ENCODE measurements at places on chromosomes 4 and X. TPM values are rescaled to one million over a fixed set of nuclear protein-coding genes. Genes with fewer than 3 reads are reported as not detected.

- no peaks in the 10 kb centered on the region for H3K27me3 ChIP-seq
- H3K4me3 ChIP-seq: no peak overlapping the region
- H3K4me1 ChIP-seq: no peaks in the 10 kb centered on the region
- no peak overlapping the region for H3K27ac ChIP-seq
- DNase-seq: peak; percentile 67
- no peaks in the 10 kb centered on the region for H3K36me3 ChIP-seq
These were observed 19.9 kb downstream of the DGAT2L6 start for GRCh38 chrX:70196961-70197720.

Gene SYP
- total RNA-seq: 7.4 TPM

DNA sequence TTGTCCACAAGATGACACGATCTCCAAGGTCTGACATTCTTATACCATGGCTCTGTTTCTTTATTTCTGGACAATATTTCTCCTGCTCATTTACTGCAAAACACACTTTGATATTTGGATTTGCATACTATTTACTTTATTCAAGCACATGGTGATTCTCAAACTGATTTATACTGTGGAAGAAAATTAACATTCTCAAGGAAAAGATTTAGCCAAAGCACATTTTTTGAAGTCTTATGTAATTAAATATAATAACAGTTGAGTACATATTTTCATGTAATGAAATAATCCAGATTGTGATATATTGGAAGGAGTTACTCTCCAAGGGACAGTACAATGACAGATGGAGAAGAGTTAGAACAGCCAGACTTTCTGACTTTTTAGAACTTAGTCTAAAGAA is 155.8 kb upstream of the CT83 start:
- no peaks in the 10 kb centered on the region for H3K4me1 ChIP-seq
- no peaks in the 10 kb centered on the region for H3K36me3 ChIP-seq
- no peak overlapping the region for H3K4me3 ChIP-seq
- no peaks in the 10 kb centered on the region for H3K27me3 ChIP-seq
- no peak overlapping the region for H3K27ac ChIP-seq

- H3K36me3 ChIP-seq: no peaks in the 10 kb centered on the region
These were observed 817 bp upstream of the WDR19 start for GRCh38 chr4:39181520-39181904.

GRCh38 chr4:163243297-163243981 is 76.7 kb upstream of the NAF1 start:
- no peak for DNase-seq
- H3K27me3 ChIP-seq: no peaks in the 10 kb centered on the region
- no peak overlapping the region for H3K4me3 ChIP-seq
- no peaks in the 10 kb centered on the region for H3K36me3 ChIP-seq
- H3K4me1 ChIP-seq: no peaks in the 10 kb centered on the region
- H3K27ac ChIP-seq: no peak overlapping the region

DNA sequence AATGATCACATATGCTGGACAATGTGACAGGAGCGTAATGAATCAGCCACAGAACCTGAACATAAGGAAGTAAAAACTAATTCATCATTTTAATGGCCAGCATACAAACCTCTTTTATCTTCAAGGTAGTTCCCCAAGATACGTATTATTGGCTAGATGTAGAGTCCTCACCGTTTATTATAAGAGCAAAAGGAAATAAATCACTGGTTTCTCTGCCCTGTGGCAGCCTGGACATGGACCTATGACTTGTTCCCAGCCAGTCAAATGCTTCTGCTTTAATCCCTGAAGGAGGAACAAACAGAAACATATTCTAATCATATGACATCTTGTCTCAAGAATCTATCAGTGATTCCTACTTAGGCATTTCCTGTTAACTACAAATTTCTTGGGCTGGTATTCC is 86.8 kb upstream of the FAM241A start:
- DNase-seq: no peak
- no peaks in the 10 kb centered on the region for H3K36me3 ChIP-seq
- no peaks in the 10 kb centered on the region for H3K4me1 ChIP-seq
- H3K27ac ChIP-seq: no peak overlapping the region
- no peak overlapping the region for H3K4me3 ChIP-seq

Gene GLOD5
- 4.0 TPM for total RNA-seq

- H3K27ac ChIP-seq: no peak overlapping the region
- no peaks in the 10 kb centered on the region for H3K36me3 ChIP-seq
- H3K27me3 ChIP-seq: no peaks in the 10 kb centered on the region
- no peaks in the 10 kb centered on the region for H3K4me1 ChIP-seq
These were observed 310.5 kb downstream of the RAPGEF2 start for GRCh38 chr4:159413306-159413943.

GRCh38 chr4:74598611-74599325 is 153.8 kb downstream of the AREG start:
- DNase-seq: no peak
- H3K27me3 ChIP-seq: no peaks in the 10 kb centered on the region
- H3K36me3 ChIP-seq: no peaks in the 10 kb centered on the region

GRCh38 chr4:107592519-107592918 is 127.5 kb downstream of the PAPSS1 start:
- no peaks in the 10 kb centered on the region for H3K36me3 ChIP-seq
- no peaks in the 10 kb centered on the region for H3K27me3 ChIP-seq
- H3K4me3 ChIP-seq: no peak overlapping the region
- H3K27ac ChIP-seq: no peak overlapping the region

DNA sequence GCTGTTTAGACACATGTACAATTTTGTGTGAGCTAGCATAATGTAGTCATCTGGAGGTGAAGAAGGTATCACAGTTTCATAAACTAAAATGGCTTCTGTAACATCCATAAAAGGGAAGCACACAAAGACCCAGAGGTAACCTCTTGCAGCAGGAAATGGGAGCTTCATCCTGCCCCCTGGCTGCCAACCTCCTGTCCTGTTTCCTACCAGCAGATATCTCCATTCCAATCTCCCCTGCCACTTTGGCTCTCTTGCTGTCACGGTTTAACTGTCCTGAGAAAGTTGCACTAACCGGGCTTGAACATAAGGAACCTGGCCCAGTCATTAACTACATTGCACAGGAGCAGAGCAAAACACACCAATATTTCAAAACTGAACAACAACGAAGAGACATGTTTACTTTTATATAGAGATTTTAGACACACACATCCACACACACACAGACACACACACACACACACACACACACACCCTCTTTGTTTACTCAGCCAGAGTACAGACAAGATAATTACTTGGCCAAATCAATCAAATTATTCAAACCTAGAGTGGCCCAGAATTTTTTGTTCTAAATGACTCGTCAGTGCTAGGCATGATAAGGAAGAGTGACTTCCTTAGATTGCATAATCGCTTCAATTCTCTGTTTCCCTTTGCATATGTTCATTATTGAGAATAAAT is 24.2 kb downstream of the MID2 start:
- H3K4me1 ChIP-seq: no peaks in the 10 kb centered on the region
- H3K4me3 ChIP-seq: no peak overlapping the region
- no peaks in the 10 kb centered on the region for H3K27me3 ChIP-seq

DNA sequence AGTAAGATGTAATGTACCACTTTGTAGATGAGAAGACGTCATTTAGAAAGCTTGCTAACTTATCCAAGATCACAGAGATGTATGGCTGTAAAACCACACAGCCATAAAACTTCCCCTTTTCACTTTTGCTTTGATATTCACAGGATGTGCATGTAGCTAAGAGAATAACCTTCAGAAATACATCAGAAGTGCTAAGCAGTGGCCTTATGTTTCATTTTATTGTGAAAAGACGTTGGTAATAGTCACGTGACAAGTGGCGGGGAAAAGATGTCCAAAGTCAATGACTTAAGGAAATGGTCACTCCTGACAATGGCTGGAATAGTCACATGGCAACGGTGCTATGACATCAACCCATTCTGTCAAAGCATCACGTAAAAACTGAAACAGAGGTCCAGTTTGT is 12.9 kb upstream of the WDR17 start:
- H3K27me3 ChIP-seq: no peaks in the 10 kb centered on the region
- no peak for DNase-seq
- no peak overlapping the region for H3K27ac ChIP-seq
- no peak overlapping the region for H3K4me3 ChIP-seq
- no peaks in the 10 kb centered on the region for H3K36me3 ChIP-seq

DNA sequence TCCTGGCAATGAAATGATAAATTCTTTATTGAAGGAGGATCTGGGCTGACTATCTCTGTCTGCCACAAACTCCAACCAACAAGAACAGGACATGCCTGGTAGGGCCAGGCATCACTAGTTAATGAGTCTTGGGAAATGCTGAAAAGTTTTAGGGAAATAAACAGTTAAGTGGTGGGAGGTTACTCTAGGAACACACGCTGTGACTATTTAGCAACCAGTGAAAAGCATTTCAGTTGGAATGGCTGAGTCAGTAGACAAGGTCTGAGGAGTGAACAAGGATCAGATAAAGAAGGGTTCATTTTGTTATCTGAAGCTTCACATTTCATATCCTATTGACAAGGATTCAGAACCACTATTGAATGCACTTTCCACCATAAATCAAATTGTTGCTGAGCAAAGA is 394.9 kb upstream of the BOD1L1 start:
- H3K27me3 ChIP-seq: no peaks in the 10 kb centered on the region
- H3K36me3 ChIP-seq: no peaks in the 10 kb centered on the region
- H3K4me1 ChIP-seq: no peaks in the 10 kb centered on the region
- DNase-seq: no peak
- no peak overlapping the region for H3K4me3 ChIP-seq

- H3K36me3 ChIP-seq: peaks cover 6% of the 10 kb centered on the region
- H3K4me3 ChIP-seq: no peak overlapping the region
- H3K27me3 ChIP-seq: no peaks in the 10 kb centered on the region
- DNase-seq: no peak
- H3K27ac ChIP-seq: no peak overlapping the region
These were observed 39.9 kb downstream of the TNIP2 start for GRCh38 chr4:2716236-2716635.

- no peaks in the 10 kb centered on the region for H3K36me3 ChIP-seq
- no peaks in the 10 kb centered on the region for H3K27me3 ChIP-seq
- DNase-seq: no peak
- no peak overlapping the region for H3K4me3 ChIP-seq
These were observed 69.0 kb upstream of the HDAC8 start for GRCh38 chrX:72641611-72642010.

DNA sequence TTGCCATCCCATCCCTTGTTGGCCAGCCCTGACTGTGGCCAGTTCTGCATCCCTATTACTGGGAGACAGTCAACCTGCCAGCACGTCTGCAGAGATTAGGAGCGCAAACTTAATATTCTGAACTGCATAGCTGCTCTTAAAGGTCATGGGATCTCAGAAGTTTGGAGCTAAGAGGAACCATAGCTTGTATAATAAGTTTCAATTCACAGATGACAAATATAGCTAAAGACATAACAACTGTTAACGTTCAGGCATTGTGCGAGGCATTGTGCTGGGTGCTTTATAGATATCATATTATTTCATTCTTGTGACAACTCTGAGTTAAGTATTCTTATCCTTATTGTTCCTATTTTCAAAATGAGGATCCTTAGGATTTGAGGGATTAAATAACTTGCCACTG is 3.7 kb downstream of the SCARB2 start:
- peak overlapping the region; percentile 99 for H3K27ac ChIP-seq
- H3K27me3 ChIP-seq: no peaks in the 10 kb centered on the region
- no peak for DNase-seq
- no peak overlapping the region for H3K4me3 ChIP-seq

GRCh38 chr4:182280436-182281111 is 37.4 kb downstream of the TENM3 start:
- no peak for DNase-seq
- H3K4me3 ChIP-seq: no peak overlapping the region
- H3K4me1 ChIP-seq: no peaks in the 10 kb centered on the region
- H3K27me3 ChIP-seq: no peaks in the 10 kb centered on the region
- no peaks in the 10 kb centered on the region for H3K36me3 ChIP-seq
- H3K27ac ChIP-seq: no peak overlapping the region

GRCh38 chr4:86594559-86595425 is 677 bp downstream of the PTPN13 start:
- no peaks in the 10 kb centered on the region for H3K4me1 ChIP-seq
- no peaks in the 10 kb centered on the region for H3K36me3 ChIP-seq
- peak; percentile 30 for DNase-seq
- no peaks in the 10 kb centered on the region for H3K27me3 ChIP-seq
- peak overlapping the region; percentile 71 for H3K27ac ChIP-seq

Gene DRP2
- 0.37 TPM for total RNA-seq

DNA sequence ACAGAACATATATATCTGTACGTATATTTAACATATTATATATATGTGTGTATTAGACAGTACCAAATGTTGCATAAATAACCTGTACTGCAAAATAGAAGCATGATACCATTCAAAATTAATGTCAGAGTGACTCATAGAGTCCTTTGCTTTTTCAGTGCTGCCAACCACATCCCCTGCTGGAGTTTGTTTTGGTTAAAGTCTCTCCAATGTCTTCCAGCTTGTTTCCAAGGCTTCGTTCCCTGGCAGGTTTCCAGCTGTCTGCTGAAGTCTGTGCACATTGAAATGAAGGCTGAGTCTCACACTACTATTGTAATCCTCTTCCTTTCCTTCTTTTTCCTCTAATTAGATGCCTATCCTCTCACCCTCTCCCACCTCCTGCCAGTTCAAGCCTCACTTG is 14.9 kb downstream of the NRK start:
- no peak overlapping the region for H3K27ac ChIP-seq
- no peak overlapping the region for H3K4me3 ChIP-seq
- no peaks in the 10 kb centered on the region for H3K4me1 ChIP-seq

DNA sequence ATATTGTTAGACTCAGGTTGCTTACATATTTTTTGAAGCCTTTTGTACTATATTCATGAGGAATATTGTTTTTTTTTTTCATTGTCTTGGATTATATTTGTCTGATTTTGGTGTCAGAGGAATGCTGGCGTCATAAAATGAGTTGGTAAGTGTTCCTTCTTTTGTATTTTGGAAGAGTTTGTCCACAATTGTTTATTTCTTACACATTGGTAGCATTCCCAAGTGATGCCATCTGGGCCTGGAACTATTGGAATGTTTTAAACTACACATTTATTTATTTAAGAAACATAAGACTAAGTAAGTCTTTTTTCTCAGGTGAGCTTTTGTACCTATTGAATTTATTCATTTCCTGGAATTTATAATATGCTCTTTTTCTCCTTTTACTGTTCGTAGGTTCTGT is 107.6 kb downstream of the LARP1B start:
- H3K27ac ChIP-seq: no peak overlapping the region
- no peaks in the 10 kb centered on the region for H3K27me3 ChIP-seq
- H3K36me3 ChIP-seq: no peaks in the 10 kb centered on the region
- H3K4me3 ChIP-seq: no peak overlapping the region
- H3K4me1 ChIP-seq: no peaks in the 10 kb centered on the region

GRCh38 chr4:3369781-3370674 is 71.7 kb upstream of the HGFAC start:
- H3K27me3 ChIP-seq: no peaks in the 10 kb centered on the region
- H3K27ac ChIP-seq: no peak overlapping the region
- no peaks in the 10 kb centered on the region for H3K36me3 ChIP-seq
- DNase-seq: no peak
- no peaks in the 10 kb centered on the region for H3K4me1 ChIP-seq
- no peak overlapping the region for H3K4me3 ChIP-seq

DNA sequence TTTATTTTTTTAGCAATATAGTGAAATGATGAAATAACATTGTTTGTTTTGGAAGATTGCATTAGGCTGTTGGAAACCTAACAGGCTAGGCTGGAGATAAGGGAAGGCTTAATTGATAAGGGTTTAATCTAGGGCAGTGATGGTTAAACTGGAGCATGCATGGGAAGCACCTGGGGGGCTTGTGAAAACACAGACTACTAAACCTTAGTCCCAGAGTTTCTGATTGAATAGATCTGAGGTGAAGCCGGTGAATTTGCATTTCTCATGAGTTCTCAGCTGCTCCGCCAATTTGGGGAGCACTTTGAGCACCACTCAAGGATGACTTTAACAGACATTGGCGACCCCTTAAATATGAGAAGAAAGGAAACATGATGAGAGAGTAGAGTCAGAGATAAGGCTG is 11.5 kb downstream of the STK26 start:
- DNase-seq: no peak
- no peaks in the 10 kb centered on the region for H3K4me1 ChIP-seq
- H3K36me3 ChIP-seq: no peaks in the 10 kb centered on the region
- H3K27me3 ChIP-seq: no peaks in the 10 kb centered on the region
- no peak overlapping the region for H3K27ac ChIP-seq
- H3K4me3 ChIP-seq: no peak overlapping the region
